ENCODE measurements at places on chromosomes 13 and 19.

DNA sequence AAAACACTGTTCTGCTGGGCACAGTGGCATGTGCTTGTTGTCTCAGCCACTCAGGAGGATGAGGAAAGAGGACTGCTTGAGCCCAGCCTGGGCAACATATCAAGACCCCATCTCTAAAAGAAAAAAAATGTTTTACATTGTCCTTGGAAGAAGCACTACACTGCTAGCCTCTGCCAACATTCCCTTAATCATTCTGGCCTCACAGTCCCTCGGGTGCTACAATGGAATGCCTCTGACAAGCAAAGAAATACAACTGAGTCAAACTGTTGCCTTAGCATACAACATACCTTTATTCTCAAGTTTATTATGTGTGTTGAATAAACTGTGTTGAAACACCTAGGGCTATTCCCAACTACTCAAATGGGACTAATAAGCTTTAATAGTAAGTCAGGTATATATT, 56.1 kb downstream of the PSPC1 start:
- no peak for DNase-seq

- peak; percentile 60 for DNase-seq
Measured at GRCh38 chr13:44116562-44117332, 237.0 kb downstream of the LACC1 start.

DNA sequence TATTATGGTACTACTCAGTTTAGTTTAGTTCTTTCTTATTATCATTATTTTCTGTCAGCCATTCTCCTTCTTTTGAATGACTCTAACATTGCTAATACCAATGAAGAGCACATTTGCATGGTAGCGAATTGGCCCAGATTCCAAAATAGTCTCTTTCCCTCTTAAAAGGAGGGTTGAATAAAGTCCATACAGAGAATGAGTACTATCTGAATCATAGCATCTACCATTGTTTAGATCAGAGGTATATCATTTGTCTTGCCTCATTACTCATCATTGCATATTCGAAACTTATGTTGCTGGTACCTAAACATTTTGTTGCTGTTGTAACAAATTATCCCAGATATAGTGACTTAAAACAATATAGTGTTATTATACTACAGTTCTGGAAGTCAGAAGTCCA, 1235.3 kb upstream of the ATXN8OS start:
- DNase-seq, result no peak

DNA sequence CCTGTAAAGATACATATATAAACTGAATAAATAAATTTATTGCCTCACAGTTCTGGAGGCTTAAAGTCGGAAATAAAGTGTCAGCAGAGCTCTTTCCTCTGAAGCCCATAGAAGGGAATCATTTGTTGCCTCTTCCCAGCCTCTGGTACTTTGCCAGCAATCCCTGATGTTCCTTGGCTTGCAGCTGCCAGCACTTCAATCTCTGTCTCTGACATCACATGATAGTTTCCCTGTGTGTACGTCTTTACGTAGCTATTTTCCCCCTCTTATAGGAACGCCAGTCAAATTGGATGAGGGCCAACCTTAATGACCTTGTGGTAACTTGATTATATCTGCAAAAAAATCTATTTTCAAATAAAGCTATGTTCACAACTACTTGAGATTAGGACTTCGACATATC, 250.9 kb downstream of the LIG4 start:
- no peak for DNase-seq

- DNase-seq, result no peak
Measured at GRCh38 chr13:98838776-98839175, 86.3 kb upstream of the SLC15A1 start.

DNA sequence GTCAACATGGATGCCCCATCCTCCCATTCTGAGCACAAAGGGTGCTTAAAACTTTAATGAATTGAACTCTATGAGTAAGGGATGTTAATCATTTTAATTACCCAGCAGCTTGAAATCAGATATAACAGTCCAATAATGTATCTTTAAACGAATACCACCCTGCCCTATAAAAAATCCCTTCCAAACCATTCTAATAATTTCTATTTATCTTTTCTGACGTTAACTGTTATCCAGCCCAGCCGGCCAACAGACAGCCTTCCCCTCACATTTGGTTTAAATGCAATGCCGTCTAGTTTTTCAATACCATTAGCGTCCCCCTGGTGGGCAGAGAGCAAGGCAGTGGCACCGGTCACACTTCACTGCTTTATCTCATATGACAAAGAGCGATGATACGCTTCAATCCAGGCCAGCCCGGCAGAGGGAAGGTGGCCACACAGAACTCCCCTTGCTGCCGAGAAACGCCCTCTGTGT, 402.2 kb upstream of the ZNF507 start:
- no peak for DNase-seq

GRCh38 chr13:99344610-99345208, 37.5 kb upstream of the GPR183 start:
- no peak for DNase-seq

DNA sequence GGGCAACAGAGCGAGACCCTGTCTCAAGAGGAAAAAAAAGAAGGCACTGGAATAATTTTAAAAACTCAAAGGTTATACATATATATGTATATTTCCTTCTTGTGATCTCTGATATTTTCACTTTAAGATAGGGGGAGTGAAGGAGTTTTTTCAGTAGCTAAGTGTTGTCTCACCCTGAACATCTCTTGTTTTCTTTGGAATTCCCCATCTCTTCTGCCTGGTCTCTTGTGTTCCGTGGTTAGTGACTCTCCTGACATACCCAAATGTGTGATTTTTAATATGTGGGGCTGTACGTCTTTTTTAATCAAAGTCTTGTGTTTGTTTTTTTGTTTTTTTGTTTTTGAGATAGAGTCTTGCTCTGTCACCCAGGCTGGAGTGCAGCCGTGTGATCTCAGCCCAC, 15.3 kb upstream of the KCTD4 start:
- no peak for DNase-seq

DNA sequence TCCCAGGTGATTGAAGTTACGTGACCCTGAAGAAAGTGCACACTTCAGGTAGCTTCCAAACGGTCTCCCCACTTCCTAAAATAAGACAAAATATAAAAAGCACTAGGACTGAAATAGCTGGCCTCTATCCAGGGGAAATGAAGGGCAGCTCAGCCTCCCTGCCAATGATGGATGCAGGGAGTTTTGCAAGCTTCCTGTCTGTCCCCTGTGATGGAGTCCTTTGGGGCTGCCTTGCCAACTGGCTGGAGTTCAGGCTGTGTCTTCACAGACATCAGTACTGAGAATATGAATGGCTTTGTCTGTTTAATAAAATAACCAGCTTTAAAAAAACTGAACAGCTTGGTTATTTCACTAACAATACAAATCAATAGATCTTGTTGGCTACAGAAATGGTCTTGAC, 101.4 kb upstream of the GPR12 start:
- DNase-seq, result no peak

- DNase-seq, result peak; percentile 88
Measured at GRCh38 chr13:76790526-76790925, 95.7 kb downstream of the KCTD12 start.

DNA sequence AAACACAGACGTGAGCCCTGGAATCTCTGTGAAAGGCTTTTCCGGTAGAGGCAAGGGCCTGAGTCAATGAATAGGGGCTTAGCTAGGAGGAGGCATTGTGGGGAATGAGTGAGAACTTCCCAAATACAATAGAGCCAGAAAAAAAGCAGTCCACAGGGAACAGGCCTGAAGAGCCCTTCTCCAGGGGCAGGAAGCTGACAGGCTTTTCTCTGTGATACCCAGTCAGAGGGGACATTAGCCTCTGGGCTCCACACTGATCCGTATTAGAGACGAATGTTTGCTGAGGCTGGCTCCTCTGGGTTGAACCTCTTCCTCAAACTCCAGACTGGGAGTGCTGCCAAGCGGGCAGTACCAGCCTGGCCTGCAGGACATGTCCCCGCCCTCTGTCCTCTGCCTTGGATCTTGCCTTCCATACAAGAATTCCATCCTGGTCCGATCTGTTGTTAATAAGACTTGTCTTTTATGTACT, 2.3 kb downstream of the DHRS12 start:
- DNase-seq, result peak; percentile 50

GRCh38 chr13:27572234-27572901, 48.0 kb downstream of the LNX2 start:
- no peak for DNase-seq

GRCh38 chr19:12187625-12188024, 24.7 kb downstream of the ZNF136 start:
- DNase-seq, result no peak

GRCh38 chr13:45807520-45808099, 43.9 kb downstream of the SIAH3 start:
- DNase-seq, result peak; percentile 72

DNA sequence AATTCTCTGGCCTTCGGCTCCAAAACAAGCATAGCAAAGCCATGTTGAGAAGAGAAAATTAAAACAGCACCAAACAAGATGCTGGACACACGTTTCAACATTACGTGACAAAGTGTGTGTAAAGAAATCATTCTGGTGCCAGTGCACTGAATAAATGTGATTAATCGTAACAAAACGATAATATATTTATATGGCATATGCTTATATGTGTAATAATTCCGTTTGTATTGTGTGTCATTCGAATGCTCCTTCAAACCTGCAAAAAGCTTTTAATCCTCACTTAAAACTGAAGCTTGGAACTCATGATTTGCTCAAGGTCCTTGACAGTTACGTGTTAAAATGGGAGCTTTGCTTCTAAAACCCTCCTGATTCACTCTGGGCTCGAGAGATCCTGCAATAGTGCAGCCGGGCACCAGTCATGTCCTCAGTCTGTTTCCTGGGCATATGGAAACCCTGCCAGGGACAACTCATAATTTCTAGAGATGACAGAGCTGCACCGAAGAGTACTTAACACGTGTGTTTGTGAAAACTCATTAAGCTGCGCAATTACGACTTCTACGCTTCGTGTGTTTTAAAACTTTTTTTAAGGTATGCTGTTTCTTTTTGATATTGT, 731 bp upstream of the AKAP8L start:
- DNase-seq, result peak; percentile 14

DNA sequence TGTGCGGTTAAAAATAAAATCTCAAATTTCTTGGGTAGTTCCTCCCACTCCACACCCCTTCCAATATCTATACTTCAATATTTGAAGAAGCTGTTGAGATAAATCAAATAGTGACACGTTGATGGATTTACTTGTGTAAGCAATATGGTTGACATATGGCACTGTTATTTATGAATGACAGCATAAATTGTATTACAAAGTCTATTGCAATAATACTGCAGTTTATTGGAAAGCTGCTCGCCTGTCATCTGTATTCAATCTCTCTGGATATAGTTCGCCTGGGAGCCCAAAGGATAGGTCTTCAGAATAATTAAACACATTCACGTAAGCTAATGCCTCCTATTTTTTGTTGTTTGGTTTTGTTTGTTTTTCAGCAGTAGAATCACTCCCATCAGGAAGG, 5.0 kb upstream of the ZIC5 start:
- DNase-seq, result no peak

GRCh38 chr19:49133621-49134454, 14.5 kb downstream of the PPFIA3 start:
- peak; percentile 61 for DNase-seq

- no peak for DNase-seq
Measured at GRCh38 chr13:44407379-44407778, 33.8 kb downstream of the SERP2 start.

DNA sequence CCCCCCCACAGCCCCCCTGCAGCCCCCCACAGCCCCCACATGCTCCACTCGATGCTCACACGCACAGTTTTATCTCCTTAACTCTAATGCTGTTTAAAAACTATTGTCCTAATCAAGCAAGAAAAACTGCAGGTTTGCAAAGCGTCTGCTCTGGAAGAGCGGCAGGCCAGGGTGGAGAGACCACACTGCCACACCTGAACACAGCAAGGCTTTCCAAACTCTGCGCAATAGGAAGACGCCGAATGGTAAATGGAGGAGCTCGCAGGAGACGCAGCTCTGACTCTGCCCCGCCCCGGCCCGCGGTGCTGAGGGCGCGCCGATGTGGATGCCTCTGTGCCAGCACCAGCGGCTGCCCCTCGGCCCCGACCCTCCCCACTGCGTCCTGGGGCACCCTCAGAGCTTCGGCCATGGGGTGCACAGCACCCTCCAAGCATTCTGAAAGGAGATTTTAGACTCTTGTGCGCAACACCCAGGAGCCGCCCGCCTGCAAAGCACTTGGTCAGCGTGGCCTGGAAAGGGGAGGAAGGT, 32.4 kb downstream of the RASA3 start:
- DNase-seq, result no peak

- peak; percentile 92 for DNase-seq
Measured at GRCh38 chr19:55160128-55160985, 2.8 kb upstream of the TNNI3 start.

DNA sequence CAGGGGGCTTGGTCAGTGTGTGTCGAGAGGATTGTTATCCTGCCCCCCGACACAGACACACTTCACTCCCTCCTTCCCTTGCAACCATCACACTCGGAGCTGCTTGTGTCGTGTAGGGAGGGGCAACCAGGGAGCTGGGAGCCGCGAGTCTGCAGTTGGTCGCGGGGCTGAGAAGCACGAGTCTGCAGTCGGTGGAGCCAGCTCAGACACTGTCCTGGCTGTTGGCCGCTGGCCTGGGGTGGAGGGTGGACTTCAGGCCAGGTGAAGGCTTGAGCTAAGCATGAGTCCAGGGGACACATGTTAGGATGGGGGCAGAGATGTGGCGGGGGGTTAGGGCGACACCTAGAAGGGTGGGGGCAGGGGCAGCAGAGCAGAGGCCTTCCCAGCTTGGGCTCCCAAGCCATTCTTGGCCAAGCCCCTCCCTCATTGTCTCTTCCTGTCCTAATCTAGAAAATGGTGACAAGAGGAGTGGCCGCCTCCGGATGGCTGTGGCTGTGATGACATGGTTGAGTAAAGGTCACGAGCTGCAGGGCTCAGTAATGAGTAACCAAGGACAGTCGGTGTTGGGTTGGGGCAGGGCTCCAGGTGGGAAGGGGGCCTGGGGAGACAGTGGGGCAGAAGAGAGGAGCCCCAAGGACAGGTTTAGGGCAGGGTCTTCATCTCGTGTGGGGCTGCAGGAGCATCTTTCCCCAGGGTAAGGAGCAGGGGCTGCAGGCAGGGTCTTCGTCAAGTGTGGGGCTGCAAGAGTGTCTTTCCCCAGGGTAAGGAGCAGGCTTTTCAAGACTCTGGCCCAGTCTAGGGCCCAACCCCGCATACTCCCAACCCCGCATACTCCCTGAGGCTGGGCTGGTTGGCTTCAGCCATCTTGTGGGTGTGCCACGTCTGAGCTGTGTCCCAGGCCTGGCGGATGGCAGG, 8.6 kb downstream of the PPP5C start:
- DNase-seq, result peak; percentile 33

DNA sequence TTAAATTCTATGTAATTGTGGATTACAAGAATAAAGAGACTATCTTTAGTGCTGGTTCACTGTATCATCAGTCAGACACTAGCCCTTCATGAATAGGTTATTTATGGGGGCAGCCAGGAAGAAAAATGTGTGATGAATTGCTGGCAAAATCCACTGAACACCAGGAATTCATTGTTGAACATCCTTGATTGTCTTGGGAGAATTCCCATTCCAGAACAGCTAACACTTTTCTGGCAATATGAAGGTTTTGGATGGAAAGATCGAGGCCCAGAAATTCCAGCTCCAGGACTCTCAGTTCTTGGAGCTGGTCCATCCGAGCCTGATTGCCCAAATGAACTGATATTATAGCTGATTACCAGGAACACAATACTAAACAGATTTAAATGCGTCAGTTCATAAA, 11.5 kb upstream of the SPART start:
- no peak for DNase-seq

- no peak for DNase-seq
Measured at GRCh38 chr19:51001515-51001914, at the start of gene KLK8. TSS of gene KLK8 (minus strand) at chr19:51001604. CDS start at chr19:51001167, 437 bp downstream.
